ENCODE measurements at places on chromosomes 1 and 21.

DNA sequence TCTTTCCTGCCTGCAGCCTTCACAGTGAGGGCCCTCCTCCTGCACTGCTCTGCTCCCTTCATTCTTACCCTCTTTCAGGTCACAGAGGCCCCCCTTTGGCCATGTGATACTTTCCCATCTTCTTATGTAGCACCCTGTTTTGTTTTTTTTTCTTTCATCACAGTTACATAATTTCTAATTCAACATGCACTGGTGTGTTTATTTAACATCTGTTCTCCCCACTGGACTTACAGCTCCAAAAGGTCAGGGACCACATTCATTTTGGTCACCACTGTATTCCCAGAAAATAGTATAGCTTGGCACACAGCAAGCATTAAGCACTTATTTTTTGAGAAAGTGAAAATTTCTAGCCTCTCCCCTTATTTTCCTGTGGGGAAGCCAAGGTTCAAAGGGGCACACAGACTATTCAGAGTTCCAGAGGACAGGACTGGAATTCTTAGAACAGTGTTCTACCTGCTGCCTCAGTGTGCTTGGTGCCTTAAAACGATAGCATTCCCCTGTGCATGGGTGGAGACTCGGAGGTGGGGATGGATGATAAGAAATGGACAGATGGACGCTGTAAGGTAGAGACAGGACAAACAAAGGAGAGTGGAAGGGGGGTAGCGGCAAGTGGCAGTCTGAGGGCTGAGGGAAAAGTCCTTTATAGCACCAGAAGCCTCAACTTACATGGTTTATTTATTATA is 5.3 kb downstream of the DENND2D start:
- DNase-seq: no peak

DNA sequence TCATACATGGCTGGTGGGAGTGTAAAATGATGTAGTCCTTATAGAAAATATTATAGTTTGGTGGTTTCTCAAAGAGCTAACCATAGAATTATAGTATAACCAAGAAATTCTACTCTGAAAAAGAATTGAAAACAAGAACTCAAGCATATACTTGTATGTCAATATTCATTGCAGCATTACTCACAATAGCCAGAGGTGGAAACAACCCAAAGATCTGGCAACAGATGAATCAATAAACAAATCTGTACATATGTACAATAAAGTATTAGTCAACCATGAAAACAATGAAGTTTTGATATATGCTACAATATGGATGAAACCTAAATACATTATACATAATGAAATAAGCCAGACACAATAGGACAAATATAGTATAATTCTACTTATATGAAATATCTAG is 29.7 kb downstream of the XCL1 start:
- no peak for DNase-seq

GRCh38 chr21:36994501-36995158 is 11.9 kb upstream of the RIPPLY3 start:
- no peak for DNase-seq

DNA sequence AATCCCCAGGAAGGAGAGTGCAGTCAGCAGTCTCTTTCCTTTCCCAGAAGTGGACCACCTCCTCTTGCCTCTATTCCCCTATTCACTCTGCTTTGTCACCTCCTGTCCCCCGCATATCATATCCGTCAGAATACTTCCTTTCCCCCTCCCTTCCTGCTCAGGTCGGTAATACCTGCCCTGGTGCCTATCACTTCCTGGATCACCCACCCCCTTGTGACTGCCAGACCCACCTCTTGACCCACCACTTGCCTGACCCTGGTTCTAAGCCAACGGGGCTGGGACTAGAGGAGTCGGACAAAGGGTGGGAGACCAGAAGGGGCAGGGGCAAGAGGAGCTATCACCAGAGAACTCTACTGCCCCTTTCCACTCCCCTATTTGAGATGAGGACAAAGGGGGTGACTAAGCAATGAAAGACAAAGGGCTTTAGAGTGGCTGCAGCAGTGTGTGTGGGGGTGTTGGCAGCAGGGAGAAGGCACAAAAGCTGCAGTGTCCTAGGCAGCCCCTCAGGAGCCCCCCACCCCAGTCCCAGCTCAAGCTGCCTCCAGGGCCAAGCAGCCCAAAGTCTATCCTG is 1.7 kb upstream of the ADAMTS4 start:
- DNase-seq: no peak

DNA sequence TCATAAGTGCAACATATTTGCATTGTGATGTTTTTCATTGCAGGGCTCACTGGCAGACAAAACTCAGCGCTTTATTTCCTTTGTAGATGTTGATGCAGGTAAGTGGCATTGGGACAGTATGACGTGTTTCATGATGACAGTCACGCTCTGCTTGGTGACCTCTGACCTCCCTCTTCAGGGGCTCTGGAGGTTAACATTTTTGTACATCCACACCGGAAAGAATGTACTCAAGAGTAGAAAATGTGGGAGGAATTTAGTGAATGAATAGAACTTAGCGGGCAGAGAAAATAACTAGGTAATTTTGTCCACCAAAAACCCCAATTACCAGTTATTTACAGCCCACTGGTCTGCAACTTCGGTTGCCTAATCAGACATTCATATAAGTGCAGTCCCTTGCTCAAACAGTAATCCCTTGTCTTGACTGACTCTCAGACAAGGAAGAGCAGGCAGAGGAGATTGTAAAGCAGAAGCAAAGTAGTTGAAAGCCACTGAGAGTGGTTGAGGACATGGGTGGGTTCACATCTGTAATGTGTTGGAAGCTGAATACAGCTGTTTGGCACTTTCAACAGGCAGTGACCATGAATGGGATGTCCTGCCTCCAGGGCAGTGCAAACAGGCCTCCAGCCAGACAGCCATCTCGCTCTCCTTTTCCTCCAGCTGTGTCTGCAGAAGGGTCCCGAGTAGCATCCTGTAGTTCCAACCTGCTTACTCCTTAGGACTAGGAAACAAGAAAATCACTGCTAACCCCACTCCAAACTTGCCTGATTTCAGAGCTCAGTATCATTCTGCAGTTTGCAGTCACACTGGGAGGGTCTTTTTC is 188.9 kb downstream of the NRIP1 start:
- no peak for DNase-seq

GRCh38 chr1:40049725-40050124 is 9.2 kb downstream of the CAP1 start:
- DNase-seq: no peak

DNA sequence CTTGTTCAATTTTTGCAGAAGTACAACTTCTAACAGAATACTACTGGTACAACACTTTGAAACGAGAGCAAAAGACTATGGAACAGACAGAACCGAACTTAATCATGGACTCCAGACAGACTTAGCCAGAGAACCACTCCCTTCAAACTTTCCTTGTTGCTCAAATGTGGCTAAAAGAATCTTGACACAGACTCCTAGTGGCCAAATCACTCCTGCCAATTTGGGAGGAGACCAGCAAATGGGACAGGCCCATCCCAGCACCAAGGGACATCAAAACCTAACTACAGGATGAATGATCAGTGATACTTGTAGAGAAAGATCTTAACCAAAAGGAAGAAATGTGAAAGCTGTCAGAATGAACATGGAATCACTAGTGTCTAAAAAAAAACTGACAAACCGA is 154.0 kb downstream of the MATN1 start:
- no peak for DNase-seq

- no peak for DNase-seq
Observed at GRCh38 chr1:93031711-93032110, 47.4 kb upstream of the MTF2 start.

- DNase-seq: no peak
Observed at GRCh38 chr21:45826676-45827301, 154.8 kb upstream of the COL6A1 start.

DNA sequence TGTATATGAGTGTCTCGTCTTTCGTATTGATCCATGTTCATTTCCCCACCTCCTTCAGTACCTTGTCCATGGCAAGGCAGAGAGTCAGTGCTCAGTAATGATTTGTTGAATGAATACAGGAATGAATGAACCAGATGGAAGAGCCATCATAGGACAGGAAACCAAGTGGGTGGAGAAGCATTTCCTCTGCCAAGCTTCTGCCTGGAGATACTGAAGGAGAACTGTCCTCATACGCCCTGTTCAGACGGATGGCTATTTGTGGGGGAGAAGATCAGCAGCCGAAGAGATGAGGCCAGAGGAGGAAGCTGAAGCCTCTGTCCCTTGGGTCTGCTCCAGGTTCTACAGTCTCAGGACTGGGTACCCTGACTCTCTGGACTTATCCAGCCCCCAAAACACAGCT is 5.8 kb downstream of the FAM43B start:
- no peak for DNase-seq

DNA sequence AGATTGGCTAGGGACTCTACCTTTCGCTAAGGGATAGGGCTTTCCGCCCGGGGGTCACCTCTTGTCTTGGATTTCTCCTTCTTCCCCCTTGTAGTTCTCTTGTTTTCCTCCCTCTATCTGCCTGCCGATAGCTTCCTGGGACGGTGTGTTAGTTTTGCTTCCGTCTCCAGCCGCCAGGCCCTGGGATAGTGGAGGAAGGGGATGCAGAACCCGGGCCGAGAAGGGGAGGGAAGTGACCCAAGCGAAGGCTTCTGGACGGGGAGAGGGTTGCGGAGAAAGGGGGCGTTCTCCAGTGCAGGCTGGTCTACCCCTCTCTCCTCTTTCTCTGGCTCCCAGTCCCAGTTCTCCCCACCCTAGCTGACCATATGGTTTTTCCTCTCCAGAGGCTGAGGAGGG is 871 bp downstream of the TUFT1 start:
- DNase-seq: peak; percentile 17

DNA sequence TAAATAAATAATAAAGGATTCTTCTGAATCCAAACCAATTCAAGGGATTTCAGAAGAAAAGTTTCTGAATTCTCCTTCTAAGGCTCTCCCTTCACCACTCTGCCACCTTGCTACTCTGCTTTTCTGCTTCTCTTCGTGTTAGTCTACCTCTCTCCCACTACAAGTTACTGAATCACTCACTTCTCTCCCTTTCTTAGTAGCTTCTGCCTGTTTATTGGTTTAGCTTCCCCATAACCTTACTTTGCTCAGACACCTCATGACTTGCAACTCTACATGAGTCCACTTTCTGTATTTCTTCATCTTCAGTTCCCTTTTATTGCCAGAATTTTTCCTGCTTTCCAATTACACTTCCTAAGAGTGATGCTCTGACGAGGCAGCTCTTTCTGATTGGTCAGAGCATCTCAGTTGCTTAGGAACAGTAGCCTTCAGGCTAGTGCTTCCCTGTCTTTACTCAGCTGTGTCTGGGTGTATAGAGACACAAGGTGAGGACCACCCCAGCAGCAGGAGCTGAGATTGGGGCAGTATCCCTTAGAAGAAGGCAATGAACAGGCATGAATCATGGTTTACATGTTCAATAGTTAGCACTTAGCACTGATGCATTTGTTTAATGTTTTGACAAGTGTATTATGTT is 144.6 kb downstream of the SLC30A10 start:
- peak; percentile 38 for DNase-seq

GRCh38 chr1:43531906-43532584 is 1.4 kb downstream of the PTPRF start:
- no peak for DNase-seq

DNA sequence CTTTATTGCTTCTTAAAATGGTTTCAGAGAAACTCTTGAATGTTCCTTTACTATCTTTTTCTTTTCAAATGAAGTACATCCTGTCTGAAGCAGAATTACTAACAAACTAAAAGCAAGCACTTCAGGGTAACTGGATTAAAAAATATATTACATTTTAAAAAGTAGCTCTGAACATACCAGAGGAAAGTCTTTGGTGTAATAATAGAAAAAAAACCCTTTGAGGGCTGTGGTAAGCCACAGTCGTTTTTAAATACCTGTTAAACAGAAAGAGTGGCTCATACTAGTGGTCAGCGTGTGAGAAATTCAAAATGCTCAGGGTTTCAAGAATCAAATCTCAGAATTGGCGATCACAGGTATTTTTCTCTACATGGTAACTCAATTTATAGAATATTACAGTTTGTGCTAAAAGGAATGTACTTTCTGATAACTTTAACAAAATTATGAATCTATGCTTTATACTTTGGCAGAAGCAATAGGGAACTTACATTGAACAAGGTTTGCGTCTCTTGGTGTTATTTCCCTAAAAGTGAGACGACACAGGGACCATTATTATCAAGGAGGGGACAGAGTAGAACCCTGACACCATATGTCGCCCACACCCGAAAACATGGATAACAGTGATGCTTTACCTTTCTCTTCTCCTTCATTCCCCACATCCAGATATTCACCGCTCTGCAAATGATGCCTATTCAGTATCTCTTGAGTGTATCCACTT is 97.0 kb upstream of the DPH5 start:
- no peak for DNase-seq

- DNase-seq: no peak
Observed at GRCh38 chr1:71561206-71561605, 480.4 kb upstream of the ZRANB2 start.

- DNase-seq: no peak
Observed at GRCh38 chr1:47147047-47147785, 10.0 kb downstream of the CYP4A22 start.

- DNase-seq: no peak
Observed at GRCh38 chr1:157025385-157025784, 20.2 kb downstream of the ARHGEF11 start.

DNA sequence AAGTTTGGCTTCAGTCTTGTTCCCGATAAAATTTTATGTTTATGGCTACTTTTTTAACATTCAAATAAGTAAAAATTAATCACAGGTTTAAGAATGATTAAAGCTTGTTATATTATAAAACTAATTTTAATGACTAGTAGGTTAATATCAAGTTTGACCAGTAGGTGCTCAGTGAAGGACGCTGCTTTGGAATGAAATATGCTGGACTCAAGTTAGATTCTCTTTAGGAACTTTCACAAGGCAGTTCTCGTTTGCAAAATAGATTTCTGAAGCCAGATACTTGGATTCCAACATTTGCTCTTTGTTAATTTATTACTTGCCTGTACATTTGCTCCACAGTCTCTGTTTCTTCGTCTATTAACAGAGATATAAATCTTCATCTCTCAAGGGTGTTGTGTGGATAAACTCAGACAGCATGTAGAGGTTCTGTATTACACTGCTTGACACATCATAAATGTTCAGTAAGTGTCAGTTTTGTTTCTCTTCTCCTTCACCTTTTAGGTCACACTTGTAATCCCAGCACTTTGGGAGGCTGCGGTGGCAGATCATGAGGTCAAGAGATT is 432.8 kb upstream of the CHRM3 start:
- no peak for DNase-seq

DNA sequence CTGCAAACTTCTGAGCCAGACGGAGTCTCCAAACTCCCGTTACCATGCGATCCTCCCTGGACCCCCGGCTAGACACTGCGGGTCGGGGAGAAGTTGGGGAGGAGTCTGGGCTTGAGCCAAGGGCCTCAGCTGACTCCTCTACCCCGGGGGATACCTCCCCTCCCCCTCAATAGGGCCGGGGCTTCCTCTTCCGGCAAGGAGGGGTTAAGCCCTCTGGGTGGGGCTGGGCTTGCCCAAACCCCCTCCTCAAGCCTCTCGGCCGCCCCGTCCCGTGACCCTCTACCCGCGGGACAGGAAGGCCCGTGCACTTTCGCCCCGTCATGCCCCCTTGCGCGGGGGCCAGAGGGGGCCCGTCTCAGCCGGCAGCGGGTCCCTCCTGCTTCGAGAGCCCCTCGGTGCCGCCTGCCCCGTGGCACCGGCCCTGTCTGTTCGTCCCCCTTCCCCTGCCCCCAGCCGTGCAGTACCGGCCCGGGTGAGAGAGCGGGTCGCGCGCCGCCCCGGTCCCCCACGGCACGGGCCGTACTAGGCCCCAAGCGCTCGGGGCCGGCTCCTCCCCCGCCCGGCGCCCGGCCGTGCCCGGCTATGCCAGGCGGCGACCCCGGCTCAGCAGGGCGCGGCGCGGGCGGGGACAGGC is 652 bp downstream of the ARL8A start:
- peak; percentile 45 for DNase-seq
